ENCODE measurements at places on chromosomes 12 and 14. TPM values are rescaled to one million over a fixed set of nuclear protein-coding genes. Genes with fewer than 3 reads are reported as not detected.

GRCh38 chr12:31651893-31652521 lies 7.5 kb upstream of the ETFBKMT start:
- no peak for DNase-seq
- H3K36me3 ChIP-seq: no peaks in the 10 kb centered on the region
- no peak overlapping the region for H3K4me3 ChIP-seq
- H3K27me3 ChIP-seq: no peaks in the 10 kb centered on the region

DNA sequence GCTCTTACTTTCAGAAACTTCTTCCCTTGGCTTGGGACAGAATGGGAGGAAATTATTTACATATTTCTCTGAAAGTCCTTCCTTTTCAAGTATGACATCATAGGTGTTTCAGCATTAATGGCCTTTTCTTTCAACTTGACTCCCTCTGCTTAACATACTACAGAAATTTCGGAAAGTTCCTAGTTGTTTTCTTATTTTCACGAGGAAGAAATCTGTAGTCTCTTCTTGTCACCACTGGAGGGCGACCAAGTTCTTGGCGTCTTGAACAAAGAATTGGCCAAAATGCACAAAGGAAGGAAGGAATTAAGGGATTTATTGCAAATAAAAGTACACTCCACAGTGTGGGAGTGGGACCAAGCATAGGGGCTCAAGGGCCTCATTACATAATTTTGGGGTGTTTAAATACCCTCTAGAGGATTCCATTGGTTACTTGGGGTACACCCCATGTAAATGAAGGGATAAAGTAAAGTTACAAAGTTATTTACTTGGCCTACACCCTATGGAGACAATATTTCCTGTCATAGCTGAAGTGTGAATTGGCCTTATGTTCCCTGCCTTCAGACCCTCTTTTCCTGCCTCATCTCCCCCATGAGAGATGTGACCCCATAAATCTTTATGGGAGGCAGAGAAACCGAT lies 70.4 kb downstream of the RPL10L start:
- DNase-seq: no peak
- no peaks in the 10 kb centered on the region for H3K27me3 ChIP-seq
- no peaks in the 10 kb centered on the region for H3K4me1 ChIP-seq
- H3K4me3 ChIP-seq: no peak overlapping the region

DNA sequence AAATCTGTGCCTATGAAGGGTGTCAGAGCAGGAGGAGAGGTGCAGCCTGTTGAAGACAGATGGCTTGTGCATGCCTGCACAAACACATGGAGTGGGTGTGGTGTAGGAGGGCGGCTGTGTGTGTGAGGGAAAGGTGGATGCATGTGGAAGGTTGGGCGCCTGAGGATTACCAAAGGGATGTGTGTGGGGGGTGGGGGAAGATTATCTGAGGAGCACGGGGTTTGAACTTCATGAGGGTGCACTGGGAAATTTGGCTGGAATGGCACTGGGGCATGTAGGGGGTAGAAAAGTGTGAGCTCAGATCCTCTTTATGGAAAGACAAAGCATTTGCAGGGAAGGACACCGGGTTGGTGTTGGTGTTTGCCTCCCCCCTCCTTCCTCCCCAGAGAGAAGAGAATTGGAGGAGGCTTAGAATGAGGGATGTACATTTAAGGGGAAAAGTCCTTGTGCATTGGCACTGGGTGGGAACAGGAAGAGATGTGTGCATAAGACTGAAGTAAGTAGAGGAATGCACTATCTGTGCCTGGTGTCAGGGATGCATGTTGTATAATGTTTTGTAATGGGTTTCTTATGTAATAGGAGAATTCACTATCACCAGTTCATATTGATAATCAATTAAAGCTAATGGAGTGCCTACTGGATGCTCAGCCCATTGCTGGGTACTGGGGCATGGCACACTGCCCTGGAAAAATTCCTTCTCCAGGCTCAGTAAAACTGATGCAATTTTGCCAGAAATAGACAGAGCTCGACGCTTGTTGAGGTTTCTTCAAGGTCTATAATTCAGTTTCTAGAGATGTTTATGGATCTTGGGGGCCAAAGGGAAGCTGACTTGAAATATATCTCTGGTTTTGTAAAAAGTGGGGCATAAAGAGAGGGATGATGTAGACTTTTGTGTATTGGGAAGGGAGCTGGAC lies 3.0 kb downstream of the NTF3 start:
- H3K27me3 ChIP-seq: peaks cover 9% of the 10 kb centered on the region
- no peak overlapping the region for H3K4me3 ChIP-seq
- no peaks in the 10 kb centered on the region for H3K36me3 ChIP-seq
- DNase-seq: no peak
- peaks cover 36% of the 10 kb centered on the region for H3K4me1 ChIP-seq

DNA sequence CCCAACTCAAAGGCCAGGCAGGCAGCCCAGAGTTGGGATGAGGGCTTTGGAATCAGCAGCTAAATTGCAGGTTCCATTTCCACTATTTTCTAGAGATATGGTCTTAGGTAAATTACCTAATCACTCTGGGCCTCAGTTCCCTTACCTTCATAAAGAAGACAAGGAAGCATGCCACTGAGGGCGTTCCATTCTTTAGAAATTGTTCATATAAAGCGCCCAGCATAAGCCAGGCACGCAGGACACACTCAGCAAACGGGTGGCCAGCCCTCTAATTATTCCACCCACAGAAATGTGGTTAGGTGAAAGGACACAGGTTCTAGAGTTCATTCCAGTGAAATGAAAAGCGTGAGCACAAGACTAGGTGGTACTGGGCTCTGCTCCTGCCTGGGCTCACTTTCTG lies 87.9 kb upstream of the BCL11B start:
- no peak overlapping the region for H3K4me3 ChIP-seq
- no peaks in the 10 kb centered on the region for H3K27me3 ChIP-seq
- no peak overlapping the region for H3K27ac ChIP-seq
- no peaks in the 10 kb centered on the region for H3K36me3 ChIP-seq
- DNase-seq: no peak

DNA sequence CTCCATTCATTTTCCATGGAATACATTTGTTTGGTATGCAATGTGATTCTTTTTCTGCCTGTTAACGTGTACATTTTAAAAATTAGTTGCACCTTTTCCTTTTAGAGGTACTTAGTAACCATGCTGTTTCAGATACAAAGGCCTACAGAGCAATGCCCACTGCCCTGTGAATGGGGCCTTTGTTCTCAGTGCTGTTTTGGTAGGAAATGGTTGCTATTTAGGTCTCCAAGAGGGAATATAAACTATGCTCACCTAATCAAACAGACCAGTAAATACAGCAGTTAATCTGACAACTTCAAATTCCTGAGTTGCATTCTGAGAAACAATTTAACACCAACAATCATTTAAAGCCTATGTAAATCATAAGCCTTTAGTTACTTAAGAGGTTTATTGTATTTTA lies 188.7 kb downstream of the BCAT1 start:
- no peaks in the 10 kb centered on the region for H3K27me3 ChIP-seq
- H3K4me1 ChIP-seq: peaks cover 15% of the 10 kb centered on the region
- no peak for DNase-seq
- peak overlapping the region; percentile 49 for H3K27ac ChIP-seq

- H3K4me3 ChIP-seq: no peak overlapping the region
- H3K4me1 ChIP-seq: peaks cover 25% of the 10 kb centered on the region
- H3K36me3 ChIP-seq: no peaks in the 10 kb centered on the region
- DNase-seq: no peak
- H3K27ac ChIP-seq: no peak overlapping the region
- H3K27me3 ChIP-seq: no peaks in the 10 kb centered on the region
Measured at GRCh38 chr12:12336049-12336411, 14.0 kb downstream of the MANSC1 start.

- H3K4me1 ChIP-seq: peaks cover 3% of the 10 kb centered on the region
- H3K4me3 ChIP-seq: no peak overlapping the region
- no peaks in the 10 kb centered on the region for H3K27me3 ChIP-seq
- H3K36me3 ChIP-seq: no peaks in the 10 kb centered on the region
Measured at GRCh38 chr14:67162385-67162784, 26.9 kb upstream of the GARIN2 start.

DNA sequence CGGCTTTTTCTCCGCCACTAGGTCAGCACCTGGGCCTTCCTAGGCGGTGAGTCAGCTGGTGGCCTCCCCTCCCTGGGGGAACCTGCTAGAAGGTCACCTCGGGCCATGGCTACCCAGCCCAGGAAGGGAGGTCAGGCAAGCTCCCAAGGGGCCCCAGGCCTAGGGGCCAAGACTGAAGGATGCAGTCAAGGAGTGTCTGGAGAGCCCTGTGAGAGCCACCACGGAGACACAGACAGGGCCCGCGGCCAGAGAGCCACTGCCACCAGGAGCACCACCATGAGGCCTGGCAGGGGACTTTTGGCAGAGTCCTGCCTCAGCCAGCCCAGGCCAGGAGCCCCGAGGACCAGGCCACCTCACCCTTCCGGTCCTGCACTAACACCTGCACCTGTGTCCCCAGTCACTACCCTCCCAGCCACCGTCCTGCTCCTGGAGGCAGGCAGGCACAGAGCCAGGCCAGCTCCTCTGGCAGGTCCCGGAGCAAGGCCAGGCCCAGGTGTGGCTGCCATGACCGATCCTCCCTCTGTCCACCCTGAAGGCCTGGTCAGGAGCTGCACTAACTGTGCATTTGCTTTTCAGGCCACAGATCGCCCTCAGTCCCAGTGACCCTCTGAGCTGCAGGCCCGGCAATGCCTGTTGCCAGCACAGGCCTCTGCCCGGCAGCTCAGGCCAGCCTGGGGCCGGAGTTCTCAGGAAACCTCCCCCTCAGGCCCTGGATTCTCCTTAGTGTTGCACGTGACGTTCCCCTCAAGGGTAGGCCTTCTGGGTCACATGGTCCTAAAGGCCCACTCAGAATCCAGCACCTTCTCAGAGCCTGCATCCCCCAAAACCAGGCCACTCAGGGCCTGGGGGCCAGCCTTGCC lies 6.9 kb downstream of the PHETA1 start:
- no peaks in the 10 kb centered on the region for H3K27me3 ChIP-seq
- H3K4me1 ChIP-seq: peaks cover 5% of the 10 kb centered on the region
- no peaks in the 10 kb centered on the region for H3K36me3 ChIP-seq
- DNase-seq: peak; percentile 80

GRCh38 chr12:75041472-75041871 lies 168.2 kb downstream of the KCNC2 start:
- no peaks in the 10 kb centered on the region for H3K36me3 ChIP-seq
- no peak overlapping the region for H3K27ac ChIP-seq
- no peaks in the 10 kb centered on the region for H3K4me1 ChIP-seq
- DNase-seq: no peak

DNA sequence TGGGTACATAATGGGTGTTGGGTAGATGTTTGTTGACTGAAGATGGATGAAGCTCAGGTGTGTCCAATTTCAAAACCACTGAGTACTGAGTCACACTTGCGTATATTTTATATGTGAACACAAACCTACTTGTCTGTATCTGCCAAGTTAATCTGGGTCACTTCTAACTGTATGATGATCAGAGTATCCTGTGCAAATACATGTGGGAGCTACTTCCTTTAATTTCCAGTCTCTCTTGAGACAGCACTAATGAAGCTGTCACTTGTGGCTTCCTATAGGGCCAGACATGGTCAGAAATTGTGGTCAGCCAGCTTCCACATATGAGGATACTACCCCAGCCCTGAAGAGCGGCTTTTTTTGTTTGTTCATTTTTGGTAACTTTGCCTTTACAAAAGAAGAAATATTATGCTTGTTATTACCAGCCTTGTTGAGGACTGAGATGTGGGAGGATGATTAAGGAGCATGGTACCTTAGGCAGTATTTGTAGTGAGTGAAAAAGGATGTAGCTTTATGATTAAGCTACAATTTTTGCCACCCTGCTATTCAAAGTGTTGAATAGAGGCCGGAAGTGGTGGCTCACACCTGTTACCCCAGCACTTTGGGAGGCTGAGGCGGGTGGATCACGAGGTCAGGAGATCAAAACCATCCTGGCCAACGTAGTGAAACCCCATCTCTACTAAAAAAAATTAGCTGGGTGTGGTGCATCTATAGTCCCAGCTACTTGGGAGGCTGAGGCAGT lies 32.4 kb downstream of the PLXNC1 start:
- DNase-seq: no peak
- H3K36me3 ChIP-seq: no peaks in the 10 kb centered on the region

DNA sequence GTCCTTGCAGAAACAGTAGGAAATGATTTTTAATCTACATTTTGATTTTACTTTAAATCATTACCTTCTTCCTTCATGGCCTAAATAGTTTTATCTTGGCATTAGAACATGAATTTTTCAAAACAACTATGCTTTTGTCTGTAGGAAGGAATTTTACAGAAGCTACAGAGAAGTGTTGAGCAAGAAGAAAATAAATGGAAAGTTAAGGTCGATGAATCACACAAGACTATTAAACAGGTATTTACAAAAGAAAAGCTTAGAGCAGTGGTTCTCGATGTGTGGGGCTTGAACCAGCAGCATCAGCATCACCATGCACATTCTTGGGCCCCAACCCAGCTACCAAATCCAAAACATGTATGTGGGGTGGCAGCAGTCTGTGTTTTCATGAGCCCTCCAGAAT lies 91.6 kb downstream of the KTN1 start:
- no peak for DNase-seq
- no peak overlapping the region for H3K27ac ChIP-seq
- H3K4me1 ChIP-seq: no peaks in the 10 kb centered on the region
- H3K27me3 ChIP-seq: no peaks in the 10 kb centered on the region
- peaks cover 51% of the 10 kb centered on the region for H3K36me3 ChIP-seq

DNA sequence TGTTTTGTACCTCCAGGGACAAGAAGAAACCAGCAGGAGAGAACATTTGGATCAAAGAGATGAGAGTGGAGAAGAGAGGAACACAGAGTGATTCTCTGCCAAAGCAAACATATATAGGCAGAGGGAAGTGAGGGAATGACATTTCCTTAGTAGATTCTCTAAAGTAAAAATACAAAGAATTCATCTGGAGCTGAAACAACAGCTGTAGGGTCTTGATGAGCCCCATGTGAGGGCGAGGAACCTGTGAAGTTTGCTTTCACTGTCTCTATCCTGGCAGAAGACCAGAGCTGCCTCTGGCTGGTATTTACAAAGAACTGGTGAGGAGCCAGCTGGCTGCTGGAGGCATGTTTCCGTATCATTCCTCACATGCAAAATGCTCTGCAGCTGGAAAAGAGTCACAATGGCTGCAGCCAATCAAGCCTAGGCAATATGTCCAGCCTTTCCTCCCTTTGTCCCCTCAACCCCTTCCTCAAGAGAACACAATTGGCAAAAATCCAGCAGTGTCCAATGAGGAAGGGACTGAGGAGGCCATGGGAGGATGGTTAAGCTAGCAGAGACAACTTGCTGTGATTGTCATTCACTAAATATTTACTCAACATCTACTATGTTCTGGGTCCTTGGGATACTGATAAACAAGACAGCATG lies 122.5 kb downstream of the PHLDA1 start:
- no peak overlapping the region for H3K4me3 ChIP-seq
- peaks cover 30% of the 10 kb centered on the region for H3K4me1 ChIP-seq
- H3K27me3 ChIP-seq: no peaks in the 10 kb centered on the region
- peak; percentile 82 for DNase-seq
- peak overlapping the region; percentile 63 for H3K27ac ChIP-seq

TMEM229B gene
- 34.7 TPM for total RNA-seq

PRPF39 gene
- total RNA-seq: 38.2 TPM

KCNJ8 gene
- 21.6 TPM for total RNA-seq

PLEKHG7 gene
- not detected for total RNA-seq

TNFRSF1A gene
- total RNA-seq: 162 TPM

TMED10 gene
- 389 TPM for total RNA-seq

GMPR2 gene
- 237 TPM for total RNA-seq
